Left forelimb (tissue), 1 donor: ENCODE measurements at places on chromosomes 3 and 15.

GRCh38 chr3:142251951-142252350 lies 26.6 kb upstream of the GK5 start:
- DNase-seq = no peak

- DNase-seq = no peak
Measured at GRCh38 chr3:10371167-10371566, 50.3 kb upstream of the SEC13 start.

DNA sequence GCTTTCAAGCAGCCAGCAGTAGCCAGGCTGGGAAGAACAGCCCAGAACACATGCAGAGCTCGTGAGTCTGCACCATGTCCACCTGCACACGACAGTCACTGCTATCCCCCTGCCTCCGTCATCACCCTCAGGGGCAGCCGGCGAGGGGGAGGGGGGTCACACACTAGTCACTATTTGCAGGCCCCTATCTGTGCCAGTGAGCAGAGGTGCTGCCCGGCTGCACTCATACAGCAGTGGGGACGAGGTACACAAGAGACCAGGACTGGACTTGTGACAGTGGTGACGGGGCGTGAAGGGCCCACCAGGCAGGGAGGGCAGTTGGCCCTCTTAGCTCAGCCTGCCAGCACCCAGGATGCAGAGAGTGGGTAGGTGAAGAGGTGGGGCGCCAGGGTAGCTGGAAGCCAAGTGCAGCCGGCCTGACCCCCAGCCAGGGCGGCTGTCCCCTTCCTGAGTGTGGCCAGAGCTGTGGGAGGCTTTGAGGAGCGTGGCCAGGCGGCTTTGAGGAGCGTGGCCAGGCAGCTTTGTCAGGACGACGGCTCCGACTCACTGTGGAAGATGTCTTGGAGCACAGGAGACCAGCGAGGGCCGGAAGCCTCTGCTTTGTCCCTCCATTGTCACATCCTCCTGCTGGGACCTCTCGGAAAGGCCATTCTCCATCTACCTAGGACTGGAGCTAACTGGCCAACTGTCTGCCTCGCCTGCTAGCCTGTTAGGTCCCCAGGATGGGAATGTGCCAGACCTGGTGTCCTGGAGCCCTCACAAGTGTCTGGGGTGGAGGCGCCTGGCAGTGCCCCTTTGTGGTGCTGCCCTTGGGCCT lies 52.1 kb upstream of the FGD5 start:
- peak; percentile 48 for DNase-seq

GRCh38 chr3:157318639-157319288 lies 117.9 kb upstream of the PTX3 start:
- no peak for DNase-seq

GRCh38 chr3:174659511-174659910 lies 199.6 kb upstream of the NAALADL2 start:
- no peak for DNase-seq

DNA sequence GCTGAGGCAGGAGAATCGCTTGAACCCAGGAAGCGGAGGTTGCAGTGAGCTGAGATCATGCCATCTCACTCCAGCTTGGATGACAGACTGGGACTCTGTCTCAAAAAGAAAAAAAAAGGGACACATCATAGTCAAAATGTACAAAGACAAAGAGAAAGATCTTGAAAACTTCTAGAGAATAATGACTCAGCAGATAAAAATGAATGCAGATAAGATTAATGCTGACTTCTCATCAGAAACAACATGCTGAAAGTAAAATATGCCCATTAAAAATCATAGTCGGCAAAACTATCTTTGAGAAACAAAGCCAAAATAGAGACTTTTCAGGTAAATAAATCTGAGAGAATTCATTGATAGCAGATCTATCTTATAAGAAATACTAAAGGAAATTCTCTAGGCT lies 271.1 kb upstream of the GPR149 start:
- DNase-seq = no peak

DNA sequence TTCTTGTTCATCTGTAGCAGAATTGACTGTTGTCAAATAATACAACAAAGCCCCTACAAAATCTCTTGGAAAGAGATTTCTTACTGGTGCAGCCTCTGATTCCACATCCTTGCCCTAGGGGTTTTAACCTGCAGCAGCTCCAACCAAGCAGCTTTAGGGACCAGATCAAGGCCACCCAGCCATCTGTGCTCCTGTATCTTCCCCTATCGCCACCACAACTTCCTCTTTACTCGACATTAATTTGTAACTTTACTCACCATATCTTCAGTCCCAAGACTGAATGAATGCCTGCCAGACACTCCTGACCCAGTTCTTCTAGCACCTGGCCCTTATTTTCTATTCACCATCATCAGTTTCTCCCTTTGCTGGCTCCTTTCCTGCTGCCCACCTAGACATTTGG lies 156.6 kb upstream of the IL12A start:
- DNase-seq = no peak

- DNase-seq = no peak
Measured at GRCh38 chr3:171383206-171384018, 76.8 kb downstream of the TNIK start.

DNA sequence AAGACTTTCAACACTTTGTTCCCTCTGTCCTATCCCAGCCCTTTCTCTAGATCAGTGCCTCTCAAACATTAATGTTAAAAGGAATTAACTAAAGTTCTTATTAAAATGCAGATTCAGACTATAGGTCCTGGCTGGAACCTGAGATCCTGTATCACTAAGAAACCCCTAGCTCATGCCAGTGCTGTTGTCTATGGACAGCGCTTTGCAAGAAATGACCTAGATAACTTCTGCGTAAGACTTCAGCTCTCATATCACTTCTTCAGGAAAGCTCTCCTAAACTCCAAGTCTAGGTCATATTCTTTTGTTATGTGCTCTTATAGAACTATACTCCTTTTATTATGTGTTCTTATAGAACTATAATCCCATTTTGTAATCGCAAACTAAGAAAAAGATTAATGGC lies 67.8 kb upstream of the CDIN1 start:
- DNase-seq = no peak

GRCh38 chr3:173402656-173403055 lies 5.1 kb downstream of the NLGN1 start:
- DNase-seq = no peak

- DNase-seq = no peak
Measured at GRCh38 chr3:71813704-71814103, 28.8 kb upstream of the PROK2 start.

DNA sequence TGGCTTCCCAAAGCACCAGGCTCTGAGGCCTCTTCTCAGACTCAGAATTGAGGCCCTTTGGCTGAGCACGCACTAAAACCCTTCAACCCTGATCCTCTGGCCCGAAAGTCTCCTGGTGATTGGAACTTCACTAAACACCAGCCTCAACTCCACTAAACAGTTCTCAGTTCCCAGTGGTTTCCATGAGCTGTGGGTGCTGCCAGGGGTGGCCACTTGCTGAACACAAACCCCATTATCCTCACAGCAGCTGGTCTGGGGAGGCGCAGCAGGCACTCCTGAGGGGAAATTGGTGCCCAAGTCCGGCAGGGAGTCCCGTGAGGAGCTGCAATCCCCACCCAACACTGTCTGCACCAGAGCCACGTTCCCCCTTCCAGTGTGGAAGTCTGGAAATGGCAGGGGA lies 3.8 kb upstream of the CLK3 start:
- DNase-seq = no peak

- no peak for DNase-seq
Measured at GRCh38 chr3:195003893-195004289, 267.1 kb downstream of the XXYLT1 start.

DNA sequence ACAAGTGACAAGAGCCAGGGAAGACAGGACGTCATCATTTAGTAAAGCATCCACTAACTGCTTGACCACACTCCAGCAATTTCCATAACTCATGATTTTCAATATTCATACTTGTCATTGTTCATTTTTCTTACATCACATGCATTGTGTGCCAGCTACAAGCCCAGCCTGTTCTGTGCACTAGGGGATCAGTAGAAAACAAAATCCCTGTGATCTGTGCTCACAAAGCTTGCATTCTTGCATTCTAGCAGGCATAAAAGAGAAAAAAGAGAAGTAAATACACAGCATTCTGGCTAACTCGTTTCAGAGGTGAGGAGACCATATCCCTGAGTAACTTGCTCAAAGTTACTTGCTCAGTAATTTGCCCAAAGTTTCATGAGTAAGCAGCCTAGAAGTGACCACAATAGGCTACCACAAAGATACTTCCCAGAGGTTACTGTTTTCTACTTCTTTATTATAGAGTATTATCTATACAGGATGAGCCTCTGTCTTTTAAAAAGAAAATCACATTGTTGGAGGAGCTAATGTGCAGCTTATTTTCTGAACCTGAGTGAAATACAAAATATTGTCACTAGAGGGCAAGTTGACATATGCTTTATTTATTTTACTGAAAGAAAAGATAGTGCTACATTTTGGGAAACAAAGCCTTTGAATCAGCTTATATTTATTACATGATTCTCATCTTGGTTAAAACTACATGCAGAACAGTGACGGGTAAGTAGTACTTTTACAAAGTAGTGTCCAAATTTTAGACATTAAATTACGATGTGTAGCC lies 701.4 kb upstream of the LMCD1 start:
- DNase-seq = no peak

DNA sequence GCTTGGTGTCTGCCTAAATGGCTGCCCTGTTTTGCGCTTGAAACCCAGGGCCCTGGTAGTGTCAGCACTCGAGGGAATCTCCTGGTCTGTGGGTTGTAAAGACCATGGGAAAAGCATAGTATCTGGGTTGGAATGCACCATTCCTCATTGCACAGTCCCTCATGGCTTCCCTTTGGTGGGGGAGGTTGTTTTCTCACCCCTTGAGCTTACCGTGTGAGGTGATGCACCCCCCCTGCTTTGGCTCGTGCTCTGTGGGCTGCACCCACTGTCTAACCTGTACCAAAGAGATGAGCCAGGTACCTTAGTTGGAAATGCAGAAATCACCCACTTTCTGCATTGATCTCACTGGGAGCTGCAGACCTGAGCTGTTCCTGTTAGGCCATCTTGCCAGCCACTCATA lies 104.7 kb downstream of the MBNL1 start:
- no peak for DNase-seq

- no peak for DNase-seq
Measured at GRCh38 chr15:98807262-98807661, 158.9 kb downstream of the IGF1R start.

DNA sequence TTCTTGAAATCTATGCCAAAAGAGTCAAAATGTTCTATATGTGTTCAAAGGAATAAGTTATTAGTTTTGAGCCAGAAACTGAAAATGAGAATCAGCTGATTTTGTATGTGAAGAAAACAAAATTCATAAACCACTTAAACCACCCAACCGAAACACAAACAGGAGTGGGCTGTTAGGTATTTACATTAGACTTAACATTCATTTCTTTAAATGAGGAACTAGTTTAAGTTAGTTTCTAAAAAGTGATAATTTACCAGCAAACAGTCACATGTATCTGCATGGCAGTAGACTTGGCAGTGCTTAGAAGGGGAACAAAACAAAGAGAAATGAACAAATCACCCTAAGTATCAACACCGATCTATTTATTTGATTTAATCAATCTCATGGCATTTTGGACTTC lies 128.0 kb downstream of the GMNC start:
- DNase-seq = no peak

GRCh38 chr3:49701388-49702077 lies 12.2 kb downstream of the RNF123 start:
- DNase-seq = no peak

GRCh38 chr3:30232142-30232541 lies 374.3 kb upstream of the TGFBR2 start:
- no peak for DNase-seq

DNA sequence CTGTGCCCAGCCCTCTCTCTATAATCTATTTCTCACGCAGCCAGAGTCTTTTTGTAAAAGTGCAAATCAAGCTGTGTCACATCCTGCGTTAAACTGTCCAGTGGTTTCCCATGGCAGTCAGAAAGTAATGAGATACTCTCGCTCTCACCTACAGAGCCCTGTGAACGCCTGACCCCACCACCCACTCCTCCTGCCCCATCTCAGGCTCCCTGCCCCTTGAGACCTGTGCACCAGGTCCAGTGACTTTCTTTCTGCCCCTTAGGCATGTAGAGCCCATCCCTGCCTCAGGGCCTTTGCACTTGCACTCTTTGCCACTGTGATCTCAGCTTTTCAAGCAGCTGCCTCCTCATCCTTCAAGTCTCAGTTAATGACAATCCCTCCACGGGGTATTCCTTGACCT lies 58.3 kb upstream of the RASGRP1 start:
- no peak for DNase-seq

- no peak for DNase-seq
Measured at GRCh38 chr15:90058308-90058707, 44.0 kb downstream of the IDH2 start.

- DNase-seq = no peak
Measured at GRCh38 chr3:151753846-151754245, 20.1 kb downstream of the AADACL2 start.

DNA sequence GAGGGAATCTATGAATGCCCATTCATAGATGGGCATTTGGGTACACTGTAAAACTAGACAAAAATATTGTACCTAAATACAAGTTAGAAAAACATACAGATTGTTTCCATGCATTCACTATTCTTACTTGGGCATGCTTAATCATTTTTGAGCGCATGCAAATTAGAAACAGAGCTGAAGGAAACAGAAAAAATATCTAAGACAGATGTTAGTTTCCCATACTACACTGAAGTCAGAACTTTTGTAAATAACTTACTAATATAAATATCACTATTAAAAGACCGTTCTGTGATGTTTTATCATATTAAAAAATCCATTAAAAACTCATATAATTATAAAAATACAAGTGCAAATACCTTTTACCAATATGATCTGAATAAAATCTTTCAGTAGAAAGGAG lies 58.7 kb downstream of the GOLIM4 start:
- no peak for DNase-seq

DNA sequence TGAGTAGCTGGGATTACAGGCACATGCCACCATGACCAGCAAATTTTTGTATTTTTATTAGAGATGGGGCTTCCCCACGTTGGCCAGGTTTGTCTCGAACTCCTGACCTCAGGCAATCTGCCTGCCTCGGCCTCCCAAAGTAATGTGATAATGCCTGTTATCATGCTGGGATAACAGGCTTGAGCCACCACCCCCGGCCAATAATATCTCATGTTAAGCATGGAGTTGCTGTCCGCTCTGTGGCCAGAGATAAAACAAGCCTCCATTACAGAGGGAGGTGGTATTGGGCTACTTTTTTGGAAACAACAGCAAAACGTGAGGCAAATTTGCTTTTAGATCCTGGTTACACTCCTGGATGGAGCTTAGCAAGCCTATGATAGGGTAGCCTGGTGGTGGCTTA lies 32.9 kb upstream of the ALG1L2 start:
- DNase-seq = no peak

DNA sequence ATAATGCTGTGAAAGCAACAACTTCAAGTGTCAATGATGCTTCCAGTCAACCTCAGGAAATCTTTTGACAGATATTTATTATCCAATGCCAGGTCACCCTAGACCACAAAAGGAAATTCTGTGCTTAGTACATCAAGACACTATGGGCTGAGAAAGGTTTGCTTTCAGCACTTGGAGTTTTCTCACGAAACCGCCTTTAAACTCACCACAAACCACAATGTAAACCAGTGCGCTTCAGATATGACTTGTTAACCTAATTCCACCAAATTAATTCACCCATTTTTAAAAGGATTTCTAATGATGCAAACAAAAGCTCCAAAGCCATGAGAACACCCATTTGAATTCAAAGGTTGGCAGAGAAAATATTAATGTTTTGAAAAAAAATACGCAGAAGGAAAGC lies 292.9 kb upstream of the NR2F2 start:
- DNase-seq = no peak

GRCh38 chr3:177177749-177178221 lies 19.5 kb downstream of the TBL1XR1 start:
- DNase-seq = no peak
